IMR-90 (cell line): ENCODE measurements at places on chromosomes 2 and 18. TPM values are rescaled to one million over a fixed set of nuclear protein-coding genes. Genes with fewer than 3 reads are reported as not detected.

DNA sequence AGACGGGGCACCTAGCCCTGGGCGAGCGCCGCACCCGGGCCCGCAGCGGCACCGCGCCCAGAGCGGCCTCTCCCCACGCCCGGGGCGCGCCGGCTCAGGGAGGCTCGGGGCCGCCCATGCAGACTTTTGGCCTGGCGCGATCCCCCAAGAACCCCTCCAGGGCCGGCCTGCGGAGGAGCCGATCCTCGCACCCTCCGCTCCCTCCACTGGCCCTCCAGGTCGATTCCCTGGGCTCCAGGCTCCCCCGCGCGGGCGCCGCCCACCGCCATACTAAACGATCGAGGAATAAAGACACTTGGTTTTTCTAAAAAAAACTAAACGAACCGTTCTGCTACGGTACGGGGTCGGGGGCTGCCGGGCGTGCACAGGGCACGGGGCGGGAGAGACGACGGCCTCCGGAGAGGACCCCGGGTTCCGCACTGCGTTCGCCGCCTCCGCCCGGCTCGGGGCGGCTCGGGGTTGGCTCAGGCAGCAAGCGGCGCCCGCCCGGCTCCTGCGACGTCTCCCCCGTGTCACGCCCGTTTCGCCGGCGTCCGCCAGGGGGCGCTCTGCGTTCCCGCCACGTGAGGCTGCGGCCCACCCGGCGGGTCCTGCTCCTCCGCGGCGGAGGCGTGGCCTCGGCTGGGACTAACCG lies 365 bp upstream of the KHK start:
- H3K27ac ChIP-seq, result peak overlapping the region; percentile 64
- no peaks in the 10 kb centered on the region for H3K27me3 ChIP-seq
- peak overlapping the region; percentile 40 for H3K4me3 ChIP-seq
- peaks cover 22% of the 10 kb centered on the region; the same call in 1 of the 2 replicates for H3K36me3 ChIP-seq
- DNase-seq, result peak; percentile 86

DNA sequence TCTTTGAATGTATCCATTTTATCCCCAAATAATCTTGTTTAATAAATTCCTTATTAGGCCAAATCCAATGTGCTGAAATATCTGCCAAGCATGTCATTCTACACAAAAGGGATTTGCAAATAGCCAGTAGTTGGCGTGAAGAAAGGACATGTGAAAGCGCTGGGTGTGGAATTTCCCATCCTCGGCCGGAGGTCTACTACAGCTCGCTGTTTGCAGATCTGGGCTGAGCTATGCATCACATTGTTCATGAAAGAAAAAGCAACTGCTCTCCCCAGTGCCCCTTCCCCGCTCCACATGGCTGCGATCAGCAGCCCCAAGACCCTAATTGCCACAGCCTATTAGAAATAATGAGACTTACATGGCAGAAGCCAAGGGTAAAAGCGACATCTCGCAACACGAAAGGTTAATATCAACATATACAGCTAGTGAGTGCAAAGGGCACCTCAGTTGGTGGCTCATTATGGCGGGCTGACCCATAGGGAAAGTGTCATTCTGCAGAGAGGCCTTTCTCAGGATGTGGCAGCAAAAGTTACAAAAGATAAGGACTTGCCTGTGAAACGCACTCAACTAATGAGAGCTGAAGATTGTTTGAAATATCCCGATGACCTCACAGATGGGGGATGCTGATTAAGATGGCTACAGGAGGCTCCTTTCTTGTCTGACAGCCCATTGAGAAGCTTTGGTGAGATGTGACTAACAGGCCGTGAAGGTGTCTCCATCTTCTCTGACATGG lies 126.9 kb upstream of the CYP1B1 start:
- no peaks in the 10 kb centered on the region for H3K4me1 ChIP-seq
- peak overlapping the region; percentile 17; the same call in 1 of the 2 replicates for H3K27ac ChIP-seq
- no peak overlapping the region for H3K4me3 ChIP-seq
- DNase-seq, result peak; percentile 41
- peaks cover 5% of the 10 kb centered on the region; the same call in 1 of the 2 replicates for H3K27me3 ChIP-seq

- H3K4me1 ChIP-seq, result peaks cover 2% of the 10 kb centered on the region; the same call in 1 of the 2 replicates
- no peak overlapping the region for H3K27ac ChIP-seq
- H3K4me3 ChIP-seq, result no peak overlapping the region
- no peak for DNase-seq
These were observed 12.4 kb downstream of the ADRA2B start for GRCh38 chr2:96103761-96104486.

DNA sequence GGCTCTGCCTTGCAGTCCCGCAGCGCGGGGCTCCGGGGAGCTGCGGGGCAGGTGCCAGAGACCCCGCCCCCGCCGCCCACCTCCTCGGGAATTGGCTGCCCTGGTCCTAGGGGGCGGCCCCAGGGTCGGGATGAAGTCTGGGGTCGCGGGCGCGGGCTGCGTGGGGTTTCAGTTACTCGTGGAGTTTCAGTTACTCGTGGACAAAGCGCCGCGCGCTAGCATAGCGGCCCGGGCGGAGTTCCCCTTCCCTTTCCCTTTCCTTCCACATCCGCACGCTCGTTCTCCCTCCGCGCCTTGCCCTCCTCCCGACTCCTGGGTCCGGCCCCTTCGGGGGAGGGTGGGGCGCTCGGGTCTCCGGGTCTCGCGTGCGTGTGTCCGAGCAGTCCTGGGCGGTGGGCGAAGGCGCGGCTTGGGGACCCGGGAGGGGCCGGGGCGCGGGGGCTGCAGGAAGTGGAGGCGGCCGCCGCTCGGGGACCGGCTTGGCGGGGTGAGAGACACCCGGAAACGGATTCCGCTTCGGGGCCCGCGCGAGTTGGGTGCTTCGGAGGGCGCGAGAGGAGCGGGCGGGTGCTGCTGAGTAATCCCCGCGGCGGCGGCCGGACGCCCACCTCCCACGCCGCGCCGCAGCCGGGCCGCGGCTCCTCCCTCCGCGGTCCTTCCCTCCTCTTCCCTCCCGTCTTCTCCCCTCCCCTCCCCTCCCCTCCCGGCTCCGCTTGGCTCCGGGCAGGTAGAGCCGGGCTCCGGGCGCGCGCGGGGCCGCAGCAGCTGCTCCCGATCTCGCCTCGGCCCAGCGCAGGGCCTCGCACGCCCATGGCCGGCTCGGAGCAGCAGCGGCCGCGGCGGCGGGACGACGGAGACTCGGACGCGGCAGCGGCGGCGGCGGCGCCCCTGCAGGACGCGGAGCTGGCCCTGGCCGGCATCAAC lies at the start of gene TTC39C:
Gene TTC39C, plus strand, starts transcription at position 693 of the 924 bp plus-strand sequence. Its CDS starts 118 bp downstream, at position 811.
- H3K36me3 ChIP-seq, result 0 out of 2 replicates have a peak, but pooled peaks cover 1% of the 10 kb centered on the region
- DNase-seq, result peak; percentile 71
- peak within 1 kb of the TSS; percentile 97 for H3K27ac ChIP-seq
- H3K4me3 ChIP-seq, result peak within 1 kb of the TSS; percentile 82
- peaks cover 7% of the 10 kb centered on the region for H3K27me3 ChIP-seq

DNA sequence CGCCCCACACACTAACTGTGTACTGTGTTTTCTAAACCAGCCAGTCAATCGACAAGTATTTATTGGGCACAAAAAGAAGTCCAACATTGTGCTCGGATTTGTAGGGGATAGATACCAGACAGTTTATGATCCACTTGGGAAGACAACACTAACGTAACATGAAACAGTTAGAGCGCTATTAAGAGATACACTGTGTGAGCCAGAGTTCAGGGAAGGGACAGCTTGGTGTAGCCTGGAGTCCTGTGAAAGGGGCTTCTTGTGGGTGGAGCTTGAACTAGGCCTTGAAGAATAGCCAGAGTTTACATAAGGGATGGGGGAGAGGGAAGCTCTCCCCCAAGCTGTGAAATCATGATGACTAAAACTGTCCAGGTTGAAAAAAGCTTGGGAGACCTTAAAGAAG lies 176.4 kb upstream of the TCF4 start:
- no peaks in the 10 kb centered on the region for H3K27me3 ChIP-seq
- DNase-seq, result no peak
- H3K4me1 ChIP-seq, result peaks cover 6% of the 10 kb centered on the region
- H3K36me3 ChIP-seq, result no peaks in the 10 kb centered on the region
- H3K4me3 ChIP-seq, result no peak overlapping the region
- no peak overlapping the region for H3K27ac ChIP-seq

DNA sequence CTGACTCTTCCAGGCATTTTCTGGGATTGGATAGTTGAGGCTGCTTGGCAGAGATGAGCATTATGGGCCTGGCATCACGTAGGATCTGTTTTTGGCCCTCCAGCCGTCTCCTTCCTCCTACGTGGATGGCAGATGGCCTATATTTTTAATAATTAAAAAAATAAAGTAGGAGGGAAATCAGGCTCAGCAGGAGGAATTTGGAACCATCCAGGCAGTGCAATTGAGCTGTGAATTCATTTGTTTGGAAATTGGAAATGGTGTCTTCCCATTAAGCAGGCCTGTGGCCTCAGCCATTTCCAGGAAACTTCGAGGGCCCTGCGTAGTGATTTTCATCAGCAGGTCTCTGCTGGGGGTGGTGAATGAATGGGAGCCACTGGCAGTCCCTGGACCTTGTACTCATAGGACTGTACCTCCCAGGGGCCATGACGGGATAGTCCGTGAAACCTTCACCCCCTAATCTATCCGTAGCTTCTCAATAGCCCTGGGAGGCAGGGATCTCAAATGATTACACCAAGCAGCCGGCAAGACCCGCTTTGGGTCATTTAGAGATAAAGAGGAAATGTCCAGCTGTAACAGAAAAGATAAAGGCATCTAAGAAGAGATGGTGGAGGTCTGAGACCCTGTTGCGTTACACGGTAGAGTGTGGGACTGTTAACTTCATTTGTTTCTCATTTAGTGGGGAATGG lies 73.1 kb upstream of the TNP1 start:
- no peaks in the 10 kb centered on the region for H3K36me3 ChIP-seq

DNA sequence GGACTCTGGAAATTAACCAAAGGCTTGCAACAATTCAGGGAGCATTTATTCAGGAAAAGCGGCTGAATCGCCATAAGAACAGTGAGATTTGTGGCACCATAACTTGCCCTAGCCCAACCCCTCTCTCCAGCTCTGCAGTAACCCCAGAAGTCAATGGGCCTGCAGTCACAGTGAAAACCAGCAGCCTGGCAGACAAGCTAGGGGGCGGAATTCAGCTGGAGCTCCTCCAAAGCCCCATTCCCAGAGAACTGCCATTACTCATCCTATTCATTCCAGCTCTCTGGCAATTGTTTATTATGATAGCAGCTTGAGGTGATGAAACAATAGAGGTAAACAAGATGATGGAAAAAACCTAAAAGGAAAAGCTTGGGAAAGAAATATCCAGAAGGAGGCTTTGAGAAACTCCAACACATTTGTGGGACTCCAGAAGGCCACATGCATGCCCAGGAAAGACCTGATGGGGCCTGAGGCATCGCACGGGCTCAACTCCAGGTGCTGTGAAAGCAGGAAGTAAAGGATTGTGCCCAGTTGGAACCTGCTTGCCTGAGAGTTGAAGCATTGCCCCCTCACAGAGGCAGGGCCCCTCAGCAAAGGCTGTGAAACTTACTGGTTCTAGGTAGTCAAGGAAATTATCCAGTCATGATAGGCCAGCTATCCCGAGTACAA lies 126.7 kb downstream of the TWIST2 start:
- peak overlapping the region; percentile 48; the same call in 1 of the 2 replicates for H3K27ac ChIP-seq
- H3K4me1 ChIP-seq, result peaks cover 10% of the 10 kb centered on the region
- H3K36me3 ChIP-seq, result no peaks in the 10 kb centered on the region
- DNase-seq, result peak; percentile 92

DNA sequence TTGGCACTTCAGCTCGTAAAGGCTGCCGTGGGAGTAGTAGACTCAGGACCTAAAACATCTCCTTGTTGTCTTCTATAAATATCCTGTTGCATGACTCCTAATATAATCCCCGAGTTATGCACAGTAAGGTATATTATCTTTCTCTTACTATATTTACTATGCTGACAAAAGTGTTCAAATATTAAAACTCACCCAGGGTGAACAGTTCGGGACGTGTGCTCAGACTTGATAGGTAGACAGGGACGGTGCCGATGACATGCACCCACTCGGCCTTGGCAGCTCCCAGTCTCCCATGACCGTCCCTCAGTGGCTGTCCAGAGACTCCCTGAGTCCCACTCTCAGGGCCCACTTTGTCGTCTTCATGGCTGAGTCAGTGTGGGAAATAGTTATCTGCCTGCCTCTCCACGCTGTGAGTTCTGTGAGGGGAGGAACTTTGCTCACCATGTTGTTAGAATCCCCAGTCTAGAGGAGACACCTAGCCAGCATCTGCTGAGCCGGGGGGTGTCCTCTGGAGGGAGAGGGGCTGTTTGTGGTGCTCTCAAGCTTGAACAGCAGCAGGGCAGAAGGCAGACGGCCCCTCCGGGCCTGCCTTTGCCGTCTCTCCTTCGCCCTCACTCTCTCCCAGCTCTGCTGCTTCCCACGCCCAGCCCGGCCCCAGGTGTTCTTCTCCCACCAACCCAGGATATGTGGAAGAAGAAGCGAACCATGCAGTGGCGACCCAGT lies 75.0 kb downstream of the DGKD start:
- no peaks in the 10 kb centered on the region for H3K36me3 ChIP-seq
- H3K27ac ChIP-seq, result 0 out of 2 replicates have a peak overlapping the region, but pooled peaks have one; percentile 13
- DNase-seq, result no peak
- H3K27me3 ChIP-seq, result no peaks in the 10 kb centered on the region
- H3K4me1 ChIP-seq, result peaks cover 13% of the 10 kb centered on the region

GRCh38 chr2:156719036-156719435 lies 282.9 kb downstream of the GPD2 start:
- H3K4me3 ChIP-seq, result no peak overlapping the region
- H3K27ac ChIP-seq, result no peak overlapping the region
- H3K4me1 ChIP-seq, result no peaks in the 10 kb centered on the region
- no peaks in the 10 kb centered on the region for H3K27me3 ChIP-seq
- H3K36me3 ChIP-seq, result no peaks in the 10 kb centered on the region
- DNase-seq, result no peak

DNA sequence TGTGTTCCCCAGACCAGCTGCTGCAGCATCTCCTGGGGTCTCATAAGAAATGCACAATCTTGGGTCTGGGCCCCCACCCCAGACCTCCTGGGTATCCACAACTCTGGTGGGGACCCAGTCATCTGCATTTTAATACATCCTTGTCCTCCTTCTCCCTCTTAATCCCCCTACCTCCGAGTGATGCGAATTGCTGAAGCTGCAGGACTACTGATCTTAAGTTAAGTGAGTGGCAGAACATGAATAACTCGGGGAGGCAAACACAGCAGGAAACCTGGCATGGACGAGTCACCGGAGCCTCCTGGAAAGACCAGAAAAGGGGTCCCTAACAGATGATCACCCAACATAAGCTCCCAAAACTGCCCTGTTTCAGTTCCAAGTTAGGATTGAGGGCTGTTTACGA lies 283.2 kb upstream of the MGAT5 start:
- H3K36me3 ChIP-seq, result no peaks in the 10 kb centered on the region
- no peaks in the 10 kb centered on the region for H3K27me3 ChIP-seq
- H3K27ac ChIP-seq, result no peak overlapping the region
- H3K4me1 ChIP-seq, result peaks cover 20% of the 10 kb centered on the region
- H3K4me3 ChIP-seq, result no peak overlapping the region
- DNase-seq, result no peak

DNA sequence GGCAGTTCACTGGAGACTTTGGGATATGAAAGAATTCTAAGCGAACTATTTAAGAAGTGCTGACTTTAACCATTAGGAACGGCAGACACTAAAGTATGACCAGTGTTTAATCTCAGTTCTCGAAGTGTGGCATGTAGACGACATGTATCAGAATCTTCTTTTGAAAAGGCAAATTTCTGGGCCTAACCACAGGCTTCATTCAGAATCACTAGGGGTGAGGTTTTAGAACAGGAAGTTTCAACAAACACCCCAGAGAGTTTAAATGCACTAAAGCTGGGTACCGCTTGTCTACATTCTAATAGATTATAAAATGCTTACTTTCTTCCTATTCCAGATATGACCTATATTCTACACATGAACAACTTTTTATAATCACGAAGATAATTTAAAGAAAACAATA lies 180.3 kb downstream of the ANKRD44 start:
- peaks cover 6% of the 10 kb centered on the region for H3K4me1 ChIP-seq
- no peak for DNase-seq
- H3K27ac ChIP-seq, result no peak overlapping the region
- no peaks in the 10 kb centered on the region for H3K36me3 ChIP-seq

POTEE gene
- not detected in 2 replicates for total RNA-seq

PKDCC gene
- 50.3 and 55.6 TPM in 2 replicates for total RNA-seq

CABYR gene
- 3.6 and 4.1 TPM in 2 replicates for total RNA-seq

APOB gene
- under 0.01 TPM in 2 replicates for total RNA-seq

IL1R2 gene
- total RNA-seq, result not detected in 2 replicates
